ENCODE measurements at places on chromosomes 3 and 15.

GRCh38 chr15:26049900-26050657, 187.0 kb upstream of the ATP10A start:
- DNase-seq, result no peak

DNA sequence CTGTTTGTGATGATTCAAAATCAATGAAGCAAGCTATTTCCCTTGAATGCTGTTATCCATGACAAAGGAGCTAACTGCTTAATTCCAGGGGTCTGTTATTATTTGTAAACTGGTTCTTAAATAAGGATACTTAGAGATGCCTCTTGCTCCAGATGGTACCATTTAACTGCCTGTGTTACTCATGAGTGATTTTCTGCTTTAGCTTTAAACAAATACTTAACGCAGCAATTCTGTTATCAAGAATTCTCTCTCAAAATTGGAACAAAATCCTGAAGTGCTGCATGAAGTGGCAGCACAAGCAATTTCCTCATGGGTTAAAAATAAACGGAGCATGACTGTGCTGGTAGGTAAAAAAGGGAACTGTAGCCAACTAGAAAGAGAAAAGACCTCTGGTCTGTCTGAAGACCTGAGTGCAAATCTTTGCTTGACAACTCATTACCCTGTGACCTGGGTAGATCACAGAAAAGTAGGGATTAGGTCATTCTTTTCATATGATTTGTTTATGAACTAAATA, 62.5 kb upstream of the GBE1 start:
- no peak for DNase-seq

- no peak for DNase-seq
These were observed 152.5 kb downstream of the KLHL25 start for GRCh38 chr15:85642065-85642692.

GRCh38 chr3:72766866-72767265, 81.4 kb downstream of the SHQ1 start:
- DNase-seq, result no peak

DNA sequence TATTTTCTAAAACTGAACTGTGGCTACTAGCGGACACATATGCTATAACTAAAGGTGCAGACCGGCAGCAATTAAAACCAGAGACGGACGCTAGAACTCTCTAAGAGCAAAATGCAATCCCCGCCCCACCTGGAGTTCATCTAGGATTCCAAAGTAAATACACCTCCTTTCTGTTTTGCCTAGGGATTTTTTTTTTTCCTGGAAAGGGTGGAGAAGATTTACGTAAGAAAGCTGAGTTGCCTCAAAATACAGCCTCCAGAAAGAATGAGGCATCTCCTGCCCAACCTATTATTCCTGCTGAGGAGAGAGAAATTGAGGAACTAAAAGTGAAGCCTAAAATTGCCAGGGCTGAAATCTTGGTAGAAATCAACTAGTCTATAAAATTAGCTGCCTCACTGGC, 150.2 kb downstream of the TP63 start:
- no peak for DNase-seq

DNA sequence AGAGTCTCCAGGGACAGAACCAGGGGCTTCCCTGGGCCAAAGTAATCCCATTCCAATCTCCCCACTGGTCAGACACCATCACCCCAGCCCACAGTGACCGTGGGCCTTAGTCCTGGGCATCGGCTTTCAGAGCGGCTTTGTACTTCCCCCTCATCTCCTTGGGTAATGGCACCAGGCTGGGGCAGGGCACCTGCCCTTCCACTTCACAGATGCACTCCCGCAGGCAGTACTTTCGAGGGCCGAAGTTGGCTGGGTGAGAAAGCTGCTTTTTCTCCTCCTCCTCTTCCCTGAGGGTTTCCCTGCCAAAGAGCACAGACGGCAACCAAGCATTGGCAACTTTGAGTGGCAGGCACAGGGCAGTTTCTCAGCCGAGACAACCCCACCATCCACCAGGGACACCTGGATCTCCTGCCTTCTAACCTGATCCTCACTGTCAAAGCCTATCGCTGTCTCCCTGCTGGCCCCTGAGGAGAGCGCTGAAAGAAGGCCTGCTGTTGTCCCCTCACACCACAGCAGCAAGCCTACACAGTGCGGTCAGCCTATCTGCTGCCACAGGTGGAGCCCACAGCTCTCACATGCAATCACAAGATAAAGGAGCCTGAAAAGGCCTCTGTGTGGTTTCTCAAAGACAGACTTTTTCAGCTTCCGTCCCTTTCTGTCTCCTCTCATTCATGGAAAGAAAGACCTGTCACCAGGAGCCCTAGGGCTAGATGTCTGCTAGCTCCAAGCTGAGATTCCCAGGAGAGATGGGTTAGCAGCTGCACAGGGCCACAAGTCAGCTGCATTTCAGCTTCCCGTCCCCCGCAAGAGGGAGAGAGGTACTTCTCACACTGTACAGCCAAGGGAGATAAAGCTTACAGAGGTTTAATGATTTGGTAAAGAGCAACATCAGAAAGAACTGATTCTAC, 12.5 kb downstream of the MRPS25 start:
- DNase-seq, result no peak

DNA sequence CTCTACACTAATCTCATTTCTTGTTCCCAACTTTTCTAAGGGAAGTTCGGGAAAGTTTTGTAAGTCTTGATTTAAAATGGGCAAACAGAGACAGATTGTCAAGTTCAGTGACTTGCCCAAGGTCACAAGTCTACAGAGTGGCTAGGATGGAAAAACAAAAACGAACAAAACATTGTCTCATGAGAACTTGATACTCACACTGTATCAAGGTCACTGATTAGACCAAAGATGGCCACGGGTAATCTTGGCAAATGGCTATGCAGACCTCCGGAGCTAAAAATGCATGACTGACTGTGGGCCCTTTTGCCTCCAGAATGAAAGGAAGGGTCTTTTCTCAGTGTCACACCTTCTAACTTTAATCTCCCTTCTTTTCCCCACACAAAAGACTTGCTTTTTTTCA, 460.9 kb downstream of the FOXP1 start:
- DNase-seq, result no peak

- no peak for DNase-seq
These were observed 19.6 kb downstream of the PIAS1 start for GRCh38 chr15:68073576-68074288.

DNA sequence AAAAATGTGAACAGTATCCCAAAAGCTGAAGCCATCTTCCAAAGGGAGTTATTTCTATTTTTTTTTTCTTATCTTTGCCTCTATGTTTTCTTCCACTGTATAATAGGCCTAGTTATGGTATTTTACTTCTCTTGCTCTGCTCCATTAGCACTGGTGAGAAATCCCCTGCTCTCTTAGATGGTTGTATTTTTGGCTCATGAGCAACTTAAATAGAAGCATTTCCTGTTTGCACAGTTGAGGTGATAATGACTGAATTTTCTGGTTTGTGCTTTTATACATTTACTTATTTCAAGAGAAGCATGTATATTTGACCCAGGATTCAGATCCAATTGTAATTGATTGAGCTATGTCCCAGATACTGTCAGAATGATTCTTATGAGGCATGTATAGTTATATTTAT, 61.6 kb upstream of the CD200R1L start:
- DNase-seq, result no peak

DNA sequence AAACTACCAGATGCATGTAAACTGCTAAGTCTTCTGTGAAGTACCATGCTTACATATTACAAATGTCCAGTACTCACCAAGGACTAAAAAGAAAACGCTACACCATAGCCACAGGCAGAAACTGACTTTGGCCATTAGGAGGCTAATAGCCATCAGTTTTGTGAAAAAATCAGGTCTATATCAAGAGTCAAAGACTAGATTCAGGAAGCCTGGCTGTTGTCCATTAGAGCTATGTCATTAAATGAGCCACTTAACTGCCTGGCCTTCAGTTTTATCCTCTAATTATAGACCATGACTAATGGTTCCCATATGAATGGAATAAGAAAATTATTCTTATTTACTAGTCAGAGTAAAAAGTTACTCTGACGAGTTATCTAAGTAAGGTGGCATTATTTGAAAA, 144.1 kb downstream of the VPS13C start:
- DNase-seq, result no peak

- DNase-seq, result no peak
These were observed 204.3 kb upstream of the ALCAM start for GRCh38 chr3:105162448-105162847.

DNA sequence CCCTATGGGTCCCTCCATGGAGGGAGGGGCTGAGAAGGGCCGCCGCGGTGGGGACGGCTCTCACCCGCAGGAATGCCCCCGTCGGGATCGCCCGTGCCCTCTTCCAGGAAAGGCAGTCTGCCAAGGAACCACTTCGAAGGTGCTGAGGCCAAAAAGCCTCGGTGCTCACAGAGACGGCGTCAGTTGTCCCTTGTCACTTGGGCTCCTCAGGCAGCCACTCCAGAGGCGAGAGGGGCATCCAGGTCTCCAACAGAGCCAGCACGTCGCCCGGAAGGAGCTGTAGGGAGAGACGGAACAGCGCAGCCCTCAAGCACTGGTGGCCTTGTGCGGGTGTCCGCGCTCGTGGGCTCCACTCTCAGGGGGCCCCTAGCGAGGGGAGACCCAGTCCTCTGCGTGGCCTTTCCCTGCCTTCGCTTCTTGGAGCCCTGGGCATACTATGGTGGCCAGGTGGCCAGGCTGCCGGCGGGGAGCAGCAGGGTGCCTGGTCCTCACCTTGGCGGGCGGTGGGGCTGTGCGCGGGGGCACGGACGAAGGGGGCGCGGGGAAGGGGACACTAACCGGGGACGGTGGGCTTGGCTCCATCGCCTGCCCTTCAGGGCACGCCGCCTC, 994 bp downstream of the MESP1 start:
- no peak for DNase-seq

GRCh38 chr3:149224736-149225594, 3.3 kb upstream of the CP start:
- no peak for DNase-seq

DNA sequence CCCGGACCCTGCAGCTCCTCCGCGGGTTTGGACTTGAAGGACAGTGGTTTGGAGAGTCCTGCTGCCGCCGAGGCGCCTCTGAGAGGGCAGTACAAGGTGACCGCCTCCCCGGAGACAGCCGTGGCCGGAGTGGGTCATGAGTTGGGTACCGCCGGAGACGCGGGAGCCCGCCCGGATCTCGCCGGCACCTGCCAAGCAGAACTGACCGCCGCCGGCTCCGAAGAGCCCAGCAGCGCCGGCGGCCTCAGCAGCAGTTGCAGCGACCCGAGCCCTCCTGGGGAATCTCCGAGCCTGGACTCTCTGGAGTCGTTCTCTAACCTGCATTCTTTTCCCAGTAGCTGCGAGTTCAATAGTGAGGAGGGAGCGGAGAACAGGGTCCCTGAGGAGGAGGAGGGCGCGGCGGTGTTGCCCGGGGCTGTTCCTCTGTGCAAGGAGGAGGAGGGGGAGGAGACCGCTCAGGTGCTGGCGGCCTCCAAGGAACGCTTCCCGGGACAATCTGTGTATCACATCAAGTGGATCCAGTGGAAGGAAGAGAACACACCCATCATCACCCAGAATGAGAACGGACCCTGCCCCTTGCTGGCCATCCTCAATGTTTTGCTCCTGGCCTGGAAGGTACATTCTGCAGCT, 634 bp downstream of the MINDY2 start:
- no peak for DNase-seq

DNA sequence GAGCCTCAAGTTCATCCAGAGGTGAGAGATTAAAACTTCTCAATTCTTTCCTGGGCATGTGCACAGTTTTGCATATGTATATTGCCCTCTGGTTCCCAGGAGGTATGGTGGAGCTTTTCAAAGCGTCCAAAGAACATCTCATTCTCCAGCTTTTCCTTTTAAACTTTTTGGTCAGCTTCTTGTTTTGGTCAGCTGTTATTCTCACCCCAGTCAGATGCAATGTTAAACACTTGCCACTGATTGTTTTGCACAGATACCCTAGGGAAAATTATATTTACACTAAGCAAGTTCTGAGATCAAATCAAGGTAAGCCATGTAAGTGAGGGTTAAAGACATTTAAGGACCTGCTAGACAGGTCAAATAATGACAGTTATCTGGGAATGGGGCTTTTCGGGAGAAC, 261.3 kb downstream of the EDEM1 start:
- DNase-seq, result no peak

GRCh38 chr3:180808823-180809575, 103.5 kb upstream of the FXR1 start:
- DNase-seq, result no peak

DNA sequence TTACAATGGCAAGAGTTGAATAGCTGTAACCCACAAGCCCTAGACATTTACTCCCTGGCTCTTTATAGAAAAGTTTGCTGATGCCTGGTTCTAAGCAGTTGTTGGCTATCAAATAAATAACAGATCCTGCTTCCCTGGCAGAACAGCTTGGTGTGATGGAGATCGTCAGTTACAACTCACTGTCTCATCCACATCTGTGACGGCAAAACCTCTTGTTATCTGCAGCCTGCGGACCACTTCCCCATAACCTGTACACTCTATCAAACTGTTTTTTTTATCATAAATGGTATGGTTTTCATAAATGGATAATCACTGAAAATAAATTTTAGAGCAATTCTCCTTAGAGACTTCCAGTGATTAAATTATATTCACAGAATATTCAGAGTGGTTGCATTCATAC, 14.1 kb downstream of the ZDHHC3 start:
- DNase-seq, result no peak

- DNase-seq, result no peak
These were observed 375.9 kb downstream of the MCTP2 start for GRCh38 chr15:94607176-94607654.

DNA sequence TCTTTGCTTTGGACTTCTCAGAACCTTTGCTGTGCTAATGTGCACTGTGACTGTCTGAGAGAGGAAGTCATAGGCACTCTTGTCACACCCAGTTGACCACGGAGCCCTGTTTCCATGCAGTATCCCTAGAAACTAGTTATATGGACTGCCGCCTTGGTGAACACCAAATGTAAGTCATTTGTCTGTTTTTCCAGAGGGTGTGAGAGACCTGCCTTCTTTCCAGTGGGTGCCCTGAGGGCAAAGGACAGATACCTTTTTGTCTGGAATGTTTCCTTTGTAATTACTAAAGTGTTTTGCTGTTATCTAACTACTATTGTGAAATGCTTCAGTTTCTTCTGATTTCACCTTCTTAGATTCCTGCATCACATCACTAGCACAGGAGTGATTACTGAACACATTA, 91.8 kb downstream of the LARS2 start:
- no peak for DNase-seq

DNA sequence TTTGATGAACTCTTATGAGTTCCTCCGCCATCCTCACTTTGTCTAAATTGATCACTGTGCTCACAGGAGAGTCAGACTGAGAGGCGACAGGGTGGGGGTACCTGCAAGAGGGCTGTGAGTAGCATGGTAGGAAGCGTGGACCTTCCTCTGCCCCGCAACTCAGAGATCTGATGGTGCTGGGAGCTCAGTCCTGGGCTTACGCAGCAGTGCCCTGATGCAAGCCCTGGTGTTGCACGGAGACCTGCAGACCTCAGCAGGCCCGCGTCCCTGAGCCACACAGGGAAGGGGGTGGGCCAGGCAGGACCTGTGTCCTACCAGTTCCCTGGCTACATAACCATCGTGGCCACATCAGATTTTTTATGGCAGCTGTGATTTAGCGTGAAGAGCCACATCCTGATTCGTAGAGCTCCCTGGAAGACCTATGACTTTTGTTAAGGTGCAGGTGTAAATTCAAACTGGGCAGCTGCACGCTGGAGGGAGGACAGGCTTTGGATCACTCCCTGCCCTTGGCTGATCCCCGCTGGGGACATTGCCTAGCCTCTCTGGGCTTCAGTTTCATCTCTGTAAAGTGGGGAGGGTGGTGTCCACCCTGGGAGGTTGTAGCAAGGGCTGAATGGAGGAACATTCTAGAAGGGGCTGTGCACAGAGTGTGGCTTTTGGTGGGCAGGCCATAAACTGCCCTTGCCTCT, 176.1 kb downstream of the KLF13 start:
- no peak for DNase-seq
